ENCODE measurements at places on chromosomes 4 and X. TPM values are rescaled to one million over a fixed set of nuclear protein-coding genes. Genes with fewer than 3 reads are reported as not detected.

CEP135 gene
- total RNA-seq: 3.5 TPM

ITIH6 gene
- total RNA-seq: not detected

FAM53A gene
- total RNA-seq: 2.3 TPM

SSX2B gene
- not detected for total RNA-seq

ARHGEF6 gene
- 19.2 TPM for total RNA-seq

PABPC1L2A gene
- total RNA-seq: not detected

EMCN gene
- 0.29 TPM for total RNA-seq

SYNPO2 gene
- 2.0 TPM for total RNA-seq

GASK1B gene
- total RNA-seq: 77.5 TPM

CLIC2 gene
- 29.8 TPM for total RNA-seq

RBMXL3 gene
- not detected for total RNA-seq

XKRX gene
- total RNA-seq: 0.15 TPM

BEX5 gene
- total RNA-seq: not detected

SLC6A14 gene
- not detected for total RNA-seq

SLITRK2 gene
- total RNA-seq: not detected

DCAF8L2 gene
- under 0.01 TPM for total RNA-seq

HSD17B13 gene
- total RNA-seq: 0.15 TPM

RAB33A gene
- total RNA-seq: 3.8 TPM

XAGE1A gene
- not detected for total RNA-seq

LUZP4 gene
- total RNA-seq: not detected

TEX13C gene
- total RNA-seq: not detected

MID2 gene
- total RNA-seq: 4.3 TPM

COX7B2 gene
- total RNA-seq: not detected

TLR6 gene
- 1.3 TPM for total RNA-seq

RPL36A gene
- 146 TPM for total RNA-seq

SUV39H1 gene
- total RNA-seq: 8.3 TPM

CTAG1A gene
- total RNA-seq: not detected

P2RY4 gene
- 0.44 TPM for total RNA-seq

USP46 gene
- total RNA-seq: 14.6 TPM

FGG gene
- total RNA-seq: not detected

ZFP92 gene
- total RNA-seq: under 0.01 TPM

HUWE1 gene
- 131 TPM for total RNA-seq

TMPRSS11B gene
- total RNA-seq: not detected

TSPAN6 gene
- total RNA-seq: 34.1 TPM

SRPX2 gene
- total RNA-seq: 37.7 TPM

OTUD6A gene
- total RNA-seq: not detected

DDIT4L gene
- 6.5 TPM for total RNA-seq
